ENCODE measurements at places on chromosomes 5 and 9.

DNA sequence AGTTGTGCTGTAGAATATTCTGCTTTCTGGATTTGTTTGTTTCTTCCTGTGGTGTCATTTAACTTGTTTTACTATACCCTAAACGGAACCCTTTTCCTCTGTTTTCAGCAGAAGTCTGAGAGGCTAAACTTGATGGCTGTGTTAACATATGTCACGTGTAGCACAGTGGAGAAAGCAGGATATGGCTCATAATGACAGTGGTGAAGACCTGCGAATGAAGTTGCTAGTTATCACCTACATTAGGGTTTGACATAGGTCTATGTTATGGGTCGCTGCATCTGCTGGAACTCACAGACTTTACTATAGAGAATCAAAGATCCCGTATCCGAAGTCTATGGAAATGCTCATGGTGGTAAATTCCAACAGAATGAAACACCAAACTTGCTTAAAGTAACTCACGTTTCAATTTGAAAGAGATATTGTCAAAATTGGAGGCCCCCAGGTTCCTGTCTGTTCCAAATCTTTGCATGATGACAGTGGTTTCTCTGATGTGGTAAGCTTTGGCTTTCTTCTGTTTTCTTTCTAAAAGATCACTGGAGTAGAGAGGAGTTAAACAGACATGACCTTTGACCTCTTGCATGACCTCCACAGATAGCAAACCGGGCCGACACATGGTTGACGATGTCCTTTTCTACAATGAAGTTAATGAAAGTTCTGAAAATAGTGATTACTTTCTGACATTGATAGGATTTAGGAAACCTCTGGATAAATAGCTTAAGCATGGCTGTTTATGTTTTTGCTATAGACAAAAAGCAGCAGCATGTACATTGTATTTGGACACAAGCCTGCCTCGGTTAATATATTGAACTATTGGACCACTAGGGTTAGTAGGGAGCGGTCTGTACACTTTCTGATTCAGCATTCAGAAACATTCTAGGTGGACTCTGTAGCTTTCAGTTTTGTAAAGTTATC, 3.1 kb upstream of the CATSPER3 start:
- no peak for DNase-seq

- no peak for DNase-seq
These were observed 1912.8 kb upstream of the NUDT12 start for GRCh38 chr5:105475401-105475800.

DNA sequence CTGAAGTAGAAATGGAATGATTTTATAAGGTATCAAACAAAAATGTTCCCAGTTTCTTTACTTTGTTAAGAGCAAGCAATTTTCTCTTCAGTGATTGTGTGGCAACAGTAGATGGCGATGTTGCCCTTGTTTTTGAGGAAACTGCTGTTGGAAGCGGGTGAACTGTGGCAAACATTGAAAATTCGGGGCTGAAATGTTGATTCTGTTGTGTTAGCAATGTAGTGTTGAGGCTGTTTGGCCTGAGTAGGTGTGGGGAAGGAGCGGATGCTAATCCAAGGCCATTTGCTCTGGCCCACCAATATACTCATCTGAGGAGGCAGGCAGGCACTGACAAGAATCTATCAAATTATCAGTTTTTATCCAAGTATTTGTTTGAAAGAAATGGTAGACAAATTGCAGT, 129.8 kb downstream of the SLC12A2 start:
- DNase-seq: peak; percentile 6

DNA sequence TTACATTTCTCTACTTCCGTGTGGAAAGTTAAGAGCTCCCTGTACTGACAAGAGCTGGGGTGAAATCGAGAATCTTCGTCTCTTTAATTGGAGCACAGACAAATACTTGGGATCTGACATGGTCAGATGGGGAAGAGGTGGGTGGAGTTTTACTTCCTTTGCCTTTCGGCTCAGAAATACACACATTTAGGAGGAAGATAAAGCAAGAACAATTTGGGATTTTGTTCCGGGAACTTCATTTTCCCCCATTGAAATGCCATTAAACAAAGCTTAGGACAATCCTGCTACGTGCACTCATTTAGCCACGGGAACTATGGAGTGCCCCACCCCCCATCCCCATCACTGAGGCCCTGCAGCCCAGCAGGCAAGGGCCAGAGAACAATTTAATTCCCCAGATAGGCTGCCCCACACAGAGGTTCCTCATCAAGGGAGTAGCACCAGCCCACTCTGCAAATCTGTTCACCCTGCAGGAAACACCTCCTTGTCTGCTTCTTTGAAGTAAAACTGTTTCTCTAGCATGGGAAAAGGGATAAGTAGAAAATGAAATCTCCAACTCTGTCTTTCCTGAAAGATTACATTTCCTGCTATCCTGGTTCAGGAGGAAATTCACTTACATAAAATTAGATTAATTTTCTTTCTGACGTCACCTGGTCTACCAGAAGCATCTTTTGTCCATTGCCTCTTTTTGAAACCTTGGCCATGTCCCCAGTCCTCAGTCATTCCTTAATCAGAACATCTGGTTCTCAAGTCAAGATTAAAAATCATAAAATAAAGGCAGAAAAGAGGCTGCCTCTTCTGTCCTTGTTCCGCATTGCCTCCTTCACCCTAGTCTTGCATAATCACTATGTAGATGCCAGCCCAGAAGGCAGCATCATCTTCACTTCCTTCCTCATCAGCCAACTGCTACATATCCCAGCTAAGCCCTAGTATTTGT, 206.4 kb downstream of the ENC1 start:
- no peak for DNase-seq

DNA sequence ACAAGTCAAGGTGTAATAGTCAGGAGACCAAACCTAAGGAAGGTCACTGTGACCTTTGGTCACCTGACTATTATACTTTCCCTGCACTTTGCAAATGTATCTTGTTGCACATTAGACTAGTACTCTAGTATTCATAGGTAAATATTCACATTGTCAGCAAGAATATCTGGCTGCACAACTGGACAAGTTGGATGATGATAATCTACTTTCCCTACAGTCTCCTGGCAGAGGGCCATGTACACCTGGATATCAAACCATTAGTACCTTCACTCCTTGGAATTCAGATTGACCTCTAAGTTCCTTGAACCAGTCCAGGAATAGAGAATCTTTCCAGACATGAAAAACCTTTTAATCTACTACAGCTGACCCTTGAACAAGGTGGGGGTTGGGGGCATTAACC, 344.8 kb downstream of the DEPDC1B start:
- DNase-seq: no peak

GRCh38 chr9:35142037-35142436, 19.8 kb upstream of the UNC13B start:
- no peak for DNase-seq

DNA sequence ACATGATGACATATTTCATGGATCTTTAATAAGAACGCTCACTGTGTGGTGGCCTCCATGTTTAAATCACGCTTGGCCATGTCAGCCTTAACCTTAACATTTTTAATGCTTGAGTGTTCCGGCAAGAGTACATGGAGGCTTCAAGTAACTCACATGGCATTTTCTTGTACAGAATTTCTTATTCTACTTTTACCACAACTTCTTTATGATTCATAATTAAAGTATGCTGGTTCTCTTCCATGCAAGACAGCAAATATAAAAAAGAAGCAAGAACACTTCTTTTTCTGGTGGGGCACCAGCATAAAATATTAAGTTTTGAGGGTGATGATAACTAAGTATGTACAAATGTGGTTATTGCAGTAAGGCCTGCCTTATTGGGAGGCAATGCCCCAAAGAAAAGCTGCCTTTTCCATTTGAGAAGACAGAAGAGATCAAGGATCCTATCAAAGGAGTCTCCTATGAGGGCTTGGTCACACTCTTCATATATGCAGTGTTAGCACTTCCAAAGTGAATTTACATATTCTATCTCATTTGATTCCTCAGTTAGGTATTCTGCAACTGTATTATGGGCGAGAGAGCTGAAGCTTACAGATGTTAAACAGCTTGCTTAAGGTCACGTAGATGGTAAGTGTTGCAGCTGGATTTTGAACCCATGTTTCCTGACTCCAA, 382.7 kb upstream of the MEF2C start:
- no peak for DNase-seq

- no peak for DNase-seq
These were observed 172.5 kb downstream of the MPDZ start for GRCh38 chr9:13107008-13107407.

GRCh38 chr5:102681403-102681983, 73.6 kb upstream of the PAM start:
- no peak for DNase-seq

DNA sequence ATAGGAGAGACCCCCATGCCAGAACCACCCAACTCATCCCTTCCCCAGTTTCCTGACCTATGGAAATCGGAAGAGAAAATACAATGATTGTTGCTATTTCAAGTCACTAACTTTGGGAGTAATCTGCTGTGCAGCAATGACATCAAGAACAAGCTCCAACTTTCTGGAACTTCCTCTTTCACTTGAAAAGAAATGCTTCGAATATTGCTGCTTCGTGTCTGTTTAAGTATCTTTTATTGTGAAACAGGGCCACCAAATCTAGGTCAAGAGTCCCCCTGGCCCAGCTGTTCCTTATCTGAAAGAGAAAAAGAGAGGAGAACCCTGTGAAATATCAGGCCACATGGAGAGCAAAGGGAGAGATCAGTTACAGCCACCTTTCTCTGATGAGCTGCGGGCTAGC, 59.4 kb upstream of the DNAH5 start:
- no peak for DNase-seq

DNA sequence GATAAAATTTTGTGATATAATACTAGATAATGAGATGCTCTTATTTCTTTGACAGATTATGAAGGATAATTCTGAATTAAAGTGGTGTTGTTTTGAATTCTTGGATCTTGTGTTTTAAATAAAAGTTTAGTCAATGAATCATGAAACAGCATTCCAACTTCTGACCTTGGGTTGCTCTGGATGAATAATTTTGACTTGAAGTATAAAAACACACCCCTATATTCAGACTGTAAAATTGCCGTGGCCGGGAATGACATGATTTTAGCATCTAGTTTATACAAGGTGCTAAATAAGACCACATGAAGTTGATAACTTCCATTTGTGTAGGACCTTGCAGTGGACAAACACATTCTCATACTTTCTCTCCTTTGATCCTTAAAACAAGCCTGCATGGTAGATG, 67.2 kb upstream of the DAP start:
- no peak for DNase-seq

DNA sequence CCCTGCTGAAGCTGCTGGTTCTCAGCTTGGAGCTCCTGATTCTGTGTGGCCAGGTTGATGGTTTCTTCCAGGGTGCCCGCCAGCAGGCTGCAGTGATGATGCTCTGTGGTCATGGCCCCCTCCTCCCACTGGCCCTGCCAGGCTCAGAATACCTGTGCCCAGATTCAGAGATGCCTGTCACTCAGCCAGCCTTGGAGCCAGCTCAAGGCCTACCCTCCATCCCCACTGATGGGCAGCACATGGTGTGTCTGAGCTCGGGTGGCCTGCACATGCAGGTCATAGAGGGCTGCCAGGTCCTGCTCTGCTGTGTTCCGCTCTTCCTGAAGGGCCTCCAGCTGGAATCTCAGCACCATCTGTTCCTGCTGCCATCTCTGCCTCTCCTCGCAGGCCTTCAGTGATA, 5.4 kb downstream of the SLC35A4 start:
- no peak for DNase-seq

DNA sequence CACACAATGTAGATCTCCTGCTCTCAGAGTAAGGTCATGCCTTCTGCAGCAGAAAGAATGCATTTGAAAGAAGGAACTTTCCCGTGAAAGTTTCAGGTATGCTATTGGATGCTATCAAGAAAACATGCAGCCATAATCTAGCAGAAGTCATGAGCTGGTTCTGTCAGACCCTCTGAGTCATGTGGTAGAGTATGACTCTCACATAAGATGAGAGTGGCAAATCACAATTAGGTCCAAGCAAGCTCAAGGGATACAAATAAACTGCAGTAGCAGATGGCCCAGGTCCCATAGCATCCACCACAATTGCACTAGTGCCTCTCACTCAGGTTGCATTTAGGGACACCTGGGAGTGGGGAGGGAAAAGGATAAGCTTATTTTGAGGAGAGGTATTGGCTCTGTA, 292.8 kb downstream of the ASTN2 start:
- no peak for DNase-seq

DNA sequence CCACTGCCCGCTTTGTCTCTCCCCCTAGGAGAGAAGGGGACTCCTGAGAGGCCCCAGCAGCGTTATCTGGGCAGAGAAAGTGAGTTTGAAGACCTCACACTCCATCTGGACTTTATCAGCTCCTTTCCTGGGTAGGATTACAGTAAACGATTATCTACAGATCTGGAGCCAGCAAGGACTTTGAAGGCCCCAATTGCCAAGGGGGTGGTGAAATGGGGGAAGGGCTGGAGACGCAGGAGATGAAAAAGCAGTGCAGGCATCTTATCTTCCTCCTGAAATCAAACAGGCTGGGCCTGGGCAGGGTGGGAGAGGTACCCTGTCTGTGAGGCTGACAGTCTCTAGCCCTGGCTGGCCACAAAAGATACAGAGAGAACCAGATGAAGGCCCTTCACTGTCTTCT, 105.8 kb upstream of the MSX2 start:
- DNase-seq: no peak

GRCh38 chr5:128305341-128305740, 221.8 kb downstream of the SLC12A2 start:
- DNase-seq: no peak

GRCh38 chr9:131707733-131708157, 32.1 kb downstream of the RAPGEF1 start:
- DNase-seq: no peak

- DNase-seq: no peak
These were observed 50.9 kb downstream of the GOLPH3 start for GRCh38 chr5:32123058-32123805.

GRCh38 chr5:75277463-75277862, 40.8 kb upstream of the ANKRD31 start:
- DNase-seq: no peak

GRCh38 chr9:108905494-108905893, 28.4 kb downstream of the ELP1 start:
- DNase-seq: no peak

DNA sequence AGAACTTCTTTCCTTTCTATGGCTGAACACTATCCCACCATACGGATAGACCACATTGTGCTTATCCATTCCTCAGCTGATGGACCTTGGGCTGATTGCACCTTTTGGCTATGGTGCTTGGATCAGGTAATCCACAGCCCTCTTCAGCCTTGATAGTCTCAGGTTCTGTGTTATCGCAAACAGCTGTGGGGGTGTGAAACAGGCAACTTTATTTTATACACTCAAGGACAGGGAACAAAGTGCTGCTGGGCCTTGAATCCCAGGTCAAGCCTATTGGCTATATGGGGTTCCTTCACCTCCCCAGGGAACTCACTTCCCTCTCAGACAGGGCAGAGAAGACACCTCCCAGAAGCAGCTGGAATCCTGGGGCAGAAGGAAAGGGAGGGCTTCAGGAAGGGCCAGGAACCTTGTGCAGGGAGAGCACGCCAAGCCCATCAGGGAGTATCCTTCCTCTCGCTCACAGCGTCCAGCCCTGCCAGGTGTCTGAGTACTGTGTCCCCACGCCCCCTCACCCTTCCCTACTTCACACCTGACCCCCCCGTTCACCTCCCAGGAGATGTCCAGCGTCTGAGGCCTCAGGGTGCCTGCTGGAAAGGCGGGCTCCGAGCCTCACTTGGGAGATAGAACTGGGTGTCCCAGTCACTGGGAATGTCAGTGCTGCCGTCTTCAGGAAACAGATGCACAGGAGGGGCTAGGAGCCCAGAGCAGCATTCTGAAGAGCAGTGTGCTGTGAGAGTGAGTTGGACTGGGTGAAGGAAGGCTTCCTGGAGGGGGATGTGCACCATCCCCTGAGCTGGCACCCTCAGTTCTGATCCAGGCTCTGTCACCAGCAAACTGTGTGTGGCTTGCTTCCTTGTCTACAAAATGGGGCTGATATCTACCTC, 32.8 kb downstream of the AFAP1L1 start:
- no peak for DNase-seq

GRCh38 chr9:7130266-7130820, 372.6 kb downstream of the KDM4C start:
- DNase-seq: no peak
